ENCODE measurements at places on chromosomes 6 and 20.

DNA sequence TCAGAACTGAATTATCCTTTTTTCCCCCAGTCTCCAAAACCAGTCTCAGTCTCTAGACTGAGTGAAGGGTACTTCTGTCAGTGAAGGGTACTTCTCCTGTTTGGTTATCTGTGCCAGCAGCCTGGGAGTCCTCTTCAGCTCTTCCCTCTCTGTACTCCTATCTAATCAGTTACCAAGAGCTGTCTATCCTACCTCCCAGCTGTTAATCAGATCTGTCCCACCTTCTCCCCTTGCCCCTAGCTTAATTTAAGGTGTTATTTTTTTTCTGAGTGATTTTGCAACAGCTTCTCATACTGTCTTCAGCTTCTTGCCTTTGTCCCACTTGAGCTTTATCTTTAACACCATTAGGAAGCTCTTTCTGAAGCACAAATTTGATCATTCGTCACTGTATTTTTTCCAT, 491.9 kb upstream of the SOX4 start:
- DNase-seq = no peak

GRCh38 chr6:163721922-163722692, 307.6 kb downstream of the QKI start:
- DNase-seq = no peak

DNA sequence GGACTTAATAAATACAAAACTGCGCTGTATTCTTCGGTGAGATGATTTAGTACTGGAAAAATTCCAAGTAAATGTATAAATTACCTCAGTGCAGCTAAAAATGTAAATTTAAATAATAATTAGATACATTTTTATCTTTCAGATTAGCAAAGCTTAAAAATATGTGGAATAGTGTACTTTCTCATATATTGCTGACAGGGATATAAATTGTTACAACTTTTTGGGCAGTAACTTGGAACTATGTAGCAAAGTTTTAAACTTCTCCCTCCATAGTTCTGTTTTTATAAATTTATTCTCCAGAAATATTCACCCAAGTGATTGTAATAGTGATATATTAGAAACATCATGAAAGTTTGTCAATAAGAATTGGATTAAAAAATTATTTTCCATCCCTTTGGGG, 384.6 kb upstream of the CITED2 start:
- DNase-seq = no peak

DNA sequence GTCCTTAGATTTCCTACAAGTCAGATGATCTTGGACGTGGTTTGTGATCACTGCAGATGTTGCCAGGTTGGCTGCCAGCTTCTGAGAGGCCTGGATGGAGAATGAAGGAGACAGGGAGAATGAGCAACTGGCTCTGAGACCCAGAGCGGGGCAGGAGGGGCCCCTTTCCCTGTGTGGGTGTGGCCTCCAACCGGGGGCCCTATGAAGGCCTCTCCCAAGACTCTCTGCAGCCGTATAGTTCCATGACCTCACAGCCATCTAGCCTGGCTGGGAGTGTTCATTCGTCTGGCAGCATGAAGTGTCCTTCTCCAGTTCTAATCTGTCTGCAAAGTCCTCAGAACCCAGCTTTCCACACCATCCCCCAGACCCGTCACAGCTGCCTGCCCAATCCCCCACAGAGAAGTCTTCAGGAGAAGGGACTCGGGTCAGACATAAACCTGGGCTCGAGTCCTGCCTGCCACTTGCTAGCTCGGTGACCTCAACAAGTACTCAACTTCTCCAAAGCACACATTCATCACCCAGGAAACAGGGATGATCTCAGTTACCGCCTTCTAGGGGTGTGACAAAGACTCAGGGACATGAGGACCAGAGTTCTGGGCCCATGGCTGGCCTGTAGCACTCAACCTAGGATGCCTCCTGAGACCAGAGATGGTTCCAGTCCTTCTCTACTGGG, 122.6 kb downstream of the EDN3 start:
- no peak for DNase-seq

- DNase-seq = no peak
These were observed 11.4 kb downstream of the HLA-E start for GRCh38 chr6:30500421-30501355.

DNA sequence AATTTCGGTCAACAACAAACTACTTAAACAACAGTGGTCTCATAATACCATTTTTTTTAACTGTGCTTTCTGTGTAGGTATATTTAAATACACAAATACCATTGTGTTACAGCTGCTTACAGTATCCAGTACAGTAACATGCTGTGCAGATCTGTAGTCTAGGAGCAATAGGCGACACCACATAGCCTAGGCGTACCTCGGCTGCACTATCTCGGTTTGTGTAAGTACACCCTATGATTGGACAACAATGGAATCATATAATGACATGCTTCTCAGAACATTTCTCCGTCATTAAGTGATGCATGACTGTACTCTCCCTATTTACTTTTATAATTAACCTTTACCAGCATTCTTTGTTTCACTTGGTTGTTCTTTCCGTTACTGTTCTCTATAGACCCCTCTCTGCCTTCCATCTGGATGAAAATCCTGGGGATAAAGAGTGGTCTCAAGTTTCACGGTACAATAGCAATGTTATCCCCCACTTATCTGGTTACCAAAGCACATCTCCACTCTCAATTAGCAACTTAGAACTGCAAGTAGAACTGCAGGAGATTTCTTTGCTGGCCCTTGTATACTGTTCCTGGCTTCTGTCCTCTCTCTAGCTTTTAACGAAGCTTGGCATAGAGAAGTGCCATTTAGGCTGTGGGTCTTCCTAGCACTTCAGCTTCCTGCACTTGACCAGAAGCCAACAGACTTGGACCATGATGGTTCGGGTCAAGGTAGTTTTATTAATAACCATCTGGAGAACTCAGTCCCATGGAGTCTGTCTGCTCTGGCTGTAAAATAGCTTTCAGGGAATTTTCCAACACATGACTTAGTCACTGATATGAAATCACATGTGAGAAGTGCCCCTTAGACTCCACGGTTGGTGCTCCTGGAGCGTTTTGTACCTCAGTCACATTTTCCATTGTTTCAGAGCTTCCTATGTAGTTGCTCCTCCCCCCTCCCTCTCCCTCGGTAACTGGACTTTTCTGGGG, 80.4 kb upstream of the POPDC3 start:
- DNase-seq = no peak

GRCh38 chr20:44392776-44393607, 37.5 kb downstream of the HNF4A start:
- no peak for DNase-seq

DNA sequence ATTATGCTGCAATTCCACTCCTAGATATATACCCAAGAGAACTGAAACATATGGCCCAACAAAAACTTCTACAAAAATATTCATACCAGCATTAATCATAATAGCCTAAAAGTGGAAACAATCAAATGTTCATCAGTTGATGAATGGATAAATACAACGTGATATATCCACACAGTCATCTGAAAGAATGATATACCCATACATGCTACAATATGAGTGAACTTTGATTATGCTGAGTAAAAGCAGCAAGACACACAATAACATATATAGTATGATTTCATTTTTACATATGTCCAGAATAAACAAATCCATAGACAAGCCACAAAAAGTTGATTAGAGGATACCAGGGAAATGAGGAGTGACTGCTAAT, 30.7 kb downstream of the CDK19 start:
- DNase-seq = no peak

GRCh38 chr6:11969092-11969491, 43.0 kb upstream of the HIVEP1 start:
- DNase-seq = no peak

DNA sequence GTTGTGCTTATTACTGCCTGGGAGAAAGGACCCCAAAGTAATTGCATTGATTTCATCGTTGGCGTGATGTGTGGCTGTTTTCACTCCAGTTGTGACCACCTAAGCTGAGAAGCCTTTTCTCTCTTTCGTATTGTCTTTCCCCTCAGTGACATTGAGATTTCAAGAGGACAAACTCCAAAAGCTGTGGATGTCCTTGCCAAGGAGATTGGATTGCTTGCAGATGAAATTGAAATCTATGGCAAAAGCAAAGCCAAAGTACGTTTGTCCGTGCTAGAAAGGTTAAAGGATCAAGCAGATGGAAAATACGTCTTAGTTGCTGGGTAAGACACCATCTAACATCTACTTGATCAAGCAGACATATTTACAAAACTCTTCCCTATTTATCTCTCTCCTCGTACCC, 60.5 kb downstream of the MTHFD1L start:
- no peak for DNase-seq
